ENCODE measurements at places on chromosomes 2 and 18.
A peak's percentile ranks its signal among the peaks of the same experiment; 100 is the strongest.

DNA sequence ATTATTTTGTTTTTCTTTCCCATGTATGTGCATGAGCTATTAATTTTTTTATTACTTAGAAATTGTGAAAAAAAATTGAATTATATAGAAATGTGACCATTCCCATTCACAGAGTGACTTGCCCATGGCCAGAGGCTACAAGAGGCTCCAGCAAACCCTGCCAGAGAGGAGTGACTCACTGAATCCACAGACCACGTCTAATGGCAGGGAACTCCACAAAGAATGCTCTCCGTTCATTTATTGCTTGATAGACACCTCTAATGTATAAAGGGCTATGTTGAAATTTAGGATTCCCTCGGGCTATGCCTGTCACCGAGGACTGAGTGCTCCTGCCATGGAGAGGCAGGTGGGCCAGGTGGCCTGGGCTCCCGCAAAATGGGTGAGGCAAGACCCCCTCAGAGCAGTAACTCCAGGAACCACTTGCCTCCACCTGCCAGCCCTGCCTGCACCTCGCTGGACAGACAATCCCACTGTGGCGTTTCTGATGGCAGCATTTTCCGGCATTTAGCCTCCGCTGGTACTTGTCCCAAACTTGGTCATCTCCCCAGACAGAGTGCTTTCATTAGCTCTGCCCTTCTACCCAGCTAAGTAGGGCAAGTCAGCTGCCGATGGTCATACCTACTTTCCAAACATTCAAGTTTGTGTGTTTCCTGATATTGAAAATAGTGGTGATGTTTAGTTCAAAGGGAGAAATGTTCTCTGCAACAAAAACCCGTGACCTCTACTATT is 200.3 kb downstream of the PRKCE start:
- no peak for DNase-seq

DNA sequence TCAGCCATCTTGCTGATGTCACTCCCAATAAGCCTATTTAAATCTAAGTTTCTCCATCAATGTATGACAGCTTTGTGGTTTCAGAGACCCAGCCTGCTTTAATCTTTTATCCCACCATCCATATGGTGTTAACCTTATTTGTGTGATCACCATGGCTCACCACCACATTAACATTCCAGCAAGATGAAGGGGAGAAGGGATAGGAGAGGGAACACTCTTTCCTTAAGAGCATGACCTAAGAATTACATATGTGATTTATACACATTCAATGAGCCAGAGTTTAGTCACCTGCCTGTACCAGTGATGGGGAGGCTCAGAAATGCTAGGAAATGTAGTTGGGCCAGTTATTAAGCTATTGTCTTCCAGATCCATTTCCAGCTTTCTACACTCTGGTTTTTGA is 44.5 kb upstream of the CHN1 start:
- DNase-seq = no peak

GRCh38 chr2:111633643-111634042 is 250.3 kb downstream of the ANAPC1 start:
- DNase-seq = no peak

DNA sequence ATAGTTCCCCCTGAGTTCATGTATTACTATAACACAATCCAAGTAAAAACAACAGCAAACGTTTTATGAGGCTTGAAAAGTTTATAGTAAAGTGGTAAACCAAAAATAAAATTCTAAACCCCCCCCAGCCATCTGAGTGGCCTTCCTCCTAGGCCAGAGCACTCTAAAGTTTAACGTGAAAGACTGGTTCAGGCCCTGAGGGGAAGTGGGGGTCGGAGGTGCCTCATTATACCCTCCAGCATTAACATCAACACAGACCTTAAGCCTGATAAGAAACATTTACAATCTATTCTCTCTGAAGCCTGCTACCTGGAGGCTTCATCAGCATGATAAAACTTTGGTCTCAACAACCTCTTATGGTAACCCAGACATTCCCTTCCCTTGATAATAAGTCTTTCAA is 29.0 kb upstream of the CNGA3 start:
- DNase-seq = no peak

- peak; percentile 38 for DNase-seq
Observed at GRCh38 chr2:156562124-156562523, 125.9 kb downstream of the GPD2 start.

GRCh38 chr18:9758624-9759075 is 50.5 kb downstream of the RAB31 start:
- no peak for DNase-seq

- DNase-seq = no peak
Observed at GRCh38 chr2:215830304-215830703, 183.0 kb downstream of the MREG start.

GRCh38 chr2:67835266-67835665 is 227.5 kb downstream of the C1D start:
- DNase-seq = no peak

GRCh38 chr2:237876951-237877491 is 17.6 kb downstream of the RAMP1 start:
- DNase-seq = no peak

DNA sequence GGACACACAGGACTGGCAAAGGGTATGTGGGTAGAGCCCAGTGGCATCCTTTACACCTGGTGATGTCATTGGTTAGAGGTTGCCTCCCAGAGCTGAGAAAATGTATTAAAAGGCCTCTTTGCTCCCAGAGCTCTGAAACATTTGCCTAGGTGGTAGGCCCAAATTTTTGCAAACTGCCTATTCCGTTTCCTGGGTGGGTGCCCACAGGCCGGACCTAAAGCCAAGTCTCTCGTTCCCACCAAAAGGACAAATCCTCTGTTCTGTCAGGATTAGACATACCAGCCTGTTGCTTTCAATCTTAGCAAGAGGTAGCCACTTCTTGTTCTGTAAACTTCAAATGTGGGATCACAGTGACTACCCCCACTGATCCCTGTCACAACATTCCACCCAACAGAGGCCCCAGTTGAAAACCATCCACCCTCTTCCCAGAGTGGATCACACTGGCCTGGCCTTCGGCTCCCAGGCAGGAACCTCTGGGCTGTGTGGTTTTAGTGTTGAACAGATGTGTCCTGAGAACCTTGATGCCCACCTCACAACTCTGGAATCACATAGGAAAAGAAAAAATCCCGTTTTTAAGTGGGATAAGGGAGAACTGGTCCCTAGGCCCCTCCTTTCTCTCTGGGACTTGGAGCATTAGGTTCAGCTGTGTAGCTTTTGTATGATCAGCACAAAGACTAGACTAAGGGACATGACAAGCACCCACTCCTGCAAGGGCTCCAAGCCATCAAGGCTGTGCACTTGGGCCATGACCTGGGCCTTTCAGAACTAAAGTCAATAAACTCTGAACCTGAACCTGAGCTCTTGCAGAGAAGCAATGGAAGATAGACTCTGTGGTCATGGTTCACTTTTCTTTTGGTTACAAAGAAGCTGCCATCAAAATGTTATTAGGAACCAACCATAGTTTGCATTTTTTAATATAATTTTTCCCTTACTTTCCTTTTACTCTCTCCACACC is 211.3 kb downstream of the CYP26B1 start:
- no peak for DNase-seq

DNA sequence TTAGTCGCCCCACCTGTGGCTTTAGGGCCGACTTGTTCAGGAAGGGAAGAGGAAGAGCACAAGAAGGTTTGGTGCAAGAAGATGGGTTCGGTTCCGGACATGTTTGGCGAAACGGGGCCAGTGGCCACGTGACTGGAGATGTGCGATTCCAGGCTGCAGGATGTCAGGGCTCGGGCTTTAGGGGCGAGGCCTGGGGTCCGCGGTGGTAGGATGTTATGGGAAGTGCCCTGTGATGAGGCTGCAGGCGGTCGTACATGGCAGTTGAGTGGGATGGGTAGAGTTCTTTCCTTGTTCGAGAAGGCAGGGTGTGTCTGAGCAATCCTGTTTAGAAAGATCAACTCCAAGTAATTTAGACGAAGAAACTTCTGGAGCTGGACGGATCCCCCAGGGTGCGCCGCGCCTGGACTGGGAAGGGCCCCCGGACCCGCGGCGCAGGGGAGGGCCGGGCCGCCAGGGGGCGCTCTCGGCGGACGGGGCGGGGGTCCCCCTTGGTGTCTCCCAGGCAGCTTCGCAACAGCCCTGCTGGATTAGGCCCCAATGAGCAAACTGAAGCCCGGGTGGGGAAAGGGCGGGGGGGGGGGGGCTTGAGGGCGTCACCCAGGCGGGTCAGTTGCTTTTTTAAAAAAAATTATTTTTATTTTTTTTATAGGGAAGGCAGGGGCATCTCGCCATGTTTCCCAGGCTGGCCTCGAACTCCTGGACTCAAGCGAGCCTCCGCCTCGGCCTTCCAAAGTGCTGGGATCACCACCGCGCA is 17.2 kb upstream of the SDC1 start:
- DNase-seq = no peak
